ENCODE measurements at places on chromosomes 3 and 15.

- no peak for DNase-seq
Observed at GRCh38 chr15:31125061-31125460, 23.5 kb upstream of the TRPM1 start.

DNA sequence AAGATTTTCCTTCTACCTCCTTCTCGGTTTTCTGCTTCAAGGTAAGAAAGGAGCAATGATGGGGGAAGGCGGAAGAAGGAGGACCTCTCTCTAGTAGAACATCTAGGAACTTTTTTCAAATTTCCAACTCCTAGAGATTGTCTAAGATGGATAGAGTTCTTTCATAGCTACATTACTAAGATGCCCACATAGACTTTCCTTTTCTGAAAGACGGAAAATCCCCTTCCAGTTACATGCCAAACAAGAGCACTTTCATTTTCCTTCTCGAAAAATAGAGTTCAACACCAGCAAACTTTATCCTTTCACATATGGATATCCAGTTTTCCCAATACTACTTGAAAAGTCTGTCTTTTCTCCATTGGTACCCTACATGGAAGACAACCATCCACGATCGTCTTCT, 692 bp downstream of the HTR3E start:
- DNase-seq = no peak

DNA sequence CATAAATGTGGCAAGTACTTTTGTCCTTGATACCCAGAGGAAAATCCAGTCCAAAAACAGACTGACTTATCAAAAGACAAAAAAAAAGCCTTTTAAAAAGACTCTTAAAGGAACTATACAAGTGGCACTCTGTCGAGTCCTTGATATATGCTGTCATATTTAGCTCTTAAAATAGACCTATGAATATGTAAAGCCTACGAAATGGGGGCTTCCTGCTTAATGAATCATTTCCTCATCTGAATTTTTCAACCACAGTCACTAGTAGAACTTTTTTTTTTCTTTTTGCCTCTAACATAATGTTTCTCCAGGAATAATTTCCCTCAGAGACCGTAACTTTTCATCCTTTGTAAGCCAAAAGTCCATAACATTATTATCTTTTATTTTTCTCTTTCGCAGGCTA, 95.8 kb downstream of the P3H2 start:
- DNase-seq = no peak

DNA sequence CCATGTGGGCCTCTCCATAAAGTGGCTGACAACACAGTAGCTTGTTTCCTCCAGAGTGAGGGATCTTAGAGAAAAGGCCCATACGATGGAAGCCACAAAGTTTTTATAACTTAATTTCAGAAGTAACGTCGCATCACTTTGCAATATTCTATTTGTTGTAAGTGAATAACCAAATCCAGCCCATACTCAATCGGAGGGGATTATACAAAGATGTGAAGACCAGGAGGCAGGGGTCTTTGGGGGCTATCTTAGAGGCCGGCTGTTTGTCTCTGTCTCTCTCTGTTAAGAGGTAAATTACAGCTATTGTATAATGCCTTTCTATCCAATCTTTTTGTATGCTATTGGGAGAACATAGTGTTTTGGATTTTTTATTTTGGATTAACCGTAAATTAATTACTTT, 9.1 kb downstream of the ARIH1 start:
- no peak for DNase-seq

DNA sequence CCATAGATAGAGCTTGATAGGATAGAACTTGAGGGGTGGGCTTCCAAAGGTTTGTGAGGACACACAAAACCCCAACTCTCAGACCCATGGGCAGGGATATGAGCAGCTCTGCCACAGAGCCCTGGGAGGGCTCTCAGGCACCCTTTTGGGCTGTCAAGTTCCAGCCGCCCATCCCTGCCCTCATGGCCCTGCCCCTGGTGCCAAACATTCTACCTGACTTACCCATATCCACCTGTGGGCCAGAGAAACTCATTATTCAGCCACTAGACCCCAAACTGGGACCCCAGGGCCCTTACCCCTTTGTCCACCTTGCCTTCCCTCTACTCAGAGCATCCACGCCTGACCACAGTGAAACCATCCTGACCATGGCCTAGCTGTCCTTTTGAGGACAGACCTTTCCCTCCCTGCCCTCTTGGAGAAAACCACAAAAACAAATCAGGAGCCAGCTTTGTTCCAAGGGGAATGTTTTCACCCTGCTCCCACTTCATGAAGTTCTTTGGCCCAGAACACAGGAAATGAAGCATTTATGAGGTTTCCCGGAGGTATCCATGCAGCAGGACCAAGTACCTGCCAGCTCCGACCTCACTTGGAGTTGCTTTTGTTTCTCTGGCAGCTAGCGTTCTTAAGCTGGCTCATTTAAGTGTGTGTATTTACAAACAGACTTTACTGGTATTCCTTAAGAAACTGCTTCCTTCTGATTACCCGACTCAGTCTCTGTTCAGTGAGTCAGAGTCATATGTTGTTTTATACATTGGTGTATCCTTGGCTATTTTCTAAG, 34.2 kb upstream of the GALNT15 start:
- no peak for DNase-seq

DNA sequence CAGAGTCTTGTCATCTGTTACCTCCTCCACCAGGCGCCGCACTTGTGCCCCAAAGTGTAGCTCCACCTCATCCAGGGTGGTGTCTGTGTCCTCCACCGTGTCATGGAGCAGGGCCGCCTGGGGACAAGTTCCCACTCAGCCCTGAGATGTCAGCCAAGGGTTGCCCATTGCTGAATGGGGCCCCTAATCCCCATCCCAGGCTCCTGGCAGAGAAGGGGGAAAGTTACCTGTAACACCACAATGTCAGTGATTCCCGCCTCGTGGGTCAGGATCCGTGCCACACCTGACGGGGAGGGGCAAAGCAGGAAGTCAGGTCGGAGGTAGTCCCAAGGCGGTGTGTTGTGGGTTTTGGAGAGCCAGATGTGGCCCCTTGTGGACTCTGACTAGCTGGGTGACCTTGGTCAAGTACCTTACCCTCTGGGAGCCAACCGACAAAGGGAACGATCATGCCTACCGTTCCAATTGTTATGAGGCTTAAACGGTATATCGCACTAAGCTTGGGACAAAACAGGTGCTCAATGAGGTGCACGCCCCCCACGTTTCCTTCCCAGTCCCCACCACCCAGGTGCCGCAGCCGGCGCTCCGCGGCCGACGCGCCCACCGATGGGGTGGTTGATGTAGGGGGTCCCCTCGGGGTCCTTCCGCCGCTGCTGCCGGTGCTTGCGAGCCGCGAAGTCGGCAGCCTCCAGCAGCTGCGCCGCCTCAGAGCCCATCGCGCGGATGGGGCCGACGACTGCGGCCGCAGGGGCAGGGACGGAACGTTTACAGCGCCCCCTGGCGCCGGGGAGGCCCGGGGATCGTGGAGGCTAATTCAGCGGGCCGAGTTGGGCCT, at the start of gene HDDC3:
TSS of gene HDDC3 (minus strand) at position 722 of the 832 bp plus-strand sequence. CDS start at position 713, 9 bp downstream.
- DNase-seq = peak; percentile 94

DNA sequence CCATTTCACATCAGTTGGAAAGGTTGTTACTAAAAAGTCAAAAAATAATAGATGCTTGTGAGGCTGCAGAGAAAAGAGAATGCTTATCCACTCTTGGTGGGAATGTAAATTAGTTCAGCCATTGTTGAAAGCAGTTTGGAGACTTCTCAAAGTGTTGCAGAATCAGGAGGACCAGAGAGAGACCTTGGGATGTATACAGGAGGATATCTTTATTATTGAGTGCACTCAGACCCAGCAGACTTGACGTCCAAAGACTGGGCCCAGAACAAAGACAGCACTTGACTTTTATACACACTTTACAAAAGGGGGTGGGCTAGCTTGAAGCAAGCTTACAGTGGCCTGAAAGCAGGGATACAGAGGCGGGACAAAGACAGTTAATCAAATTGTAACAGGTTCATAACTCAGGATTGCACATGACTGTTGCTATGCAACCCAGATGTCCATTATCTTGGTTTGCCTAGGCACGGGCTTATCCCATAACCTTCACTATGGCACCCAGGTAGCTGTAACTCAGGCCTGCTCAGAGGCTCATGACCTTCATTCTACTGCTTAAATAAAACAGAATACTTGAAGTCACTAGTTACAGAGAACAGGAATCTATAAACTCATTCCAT, 127.7 kb downstream of the SPATA16 start:
- no peak for DNase-seq

DNA sequence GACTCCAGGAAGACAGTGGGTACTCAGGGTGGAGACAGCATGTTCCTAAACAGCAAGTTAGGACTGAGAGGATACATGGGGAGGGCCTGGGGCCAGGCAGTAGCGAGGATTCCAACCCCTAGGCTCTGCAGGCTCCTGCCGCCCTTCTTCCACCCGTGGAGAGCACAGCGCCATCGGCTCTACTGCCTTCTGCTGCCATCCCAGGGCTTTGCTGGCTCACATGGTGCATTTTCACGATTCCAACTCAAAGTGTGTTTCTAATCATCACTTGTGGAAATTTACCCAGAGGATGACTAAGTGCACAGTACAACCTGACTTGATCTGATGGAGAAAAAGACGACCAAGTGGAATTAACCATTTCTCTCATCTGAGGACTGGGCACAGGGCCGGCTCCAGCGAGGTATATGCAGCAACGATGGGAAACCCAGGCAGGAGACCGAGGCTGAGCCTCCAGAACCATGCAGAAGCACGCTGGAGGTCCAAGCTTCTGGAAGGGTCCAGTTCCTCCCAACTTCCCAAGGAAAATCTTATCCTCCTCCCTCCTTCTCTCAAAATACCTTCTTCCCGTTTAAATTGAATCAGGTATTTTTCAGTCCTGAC, 104.6 kb downstream of the LRIG1 start:
- no peak for DNase-seq

DNA sequence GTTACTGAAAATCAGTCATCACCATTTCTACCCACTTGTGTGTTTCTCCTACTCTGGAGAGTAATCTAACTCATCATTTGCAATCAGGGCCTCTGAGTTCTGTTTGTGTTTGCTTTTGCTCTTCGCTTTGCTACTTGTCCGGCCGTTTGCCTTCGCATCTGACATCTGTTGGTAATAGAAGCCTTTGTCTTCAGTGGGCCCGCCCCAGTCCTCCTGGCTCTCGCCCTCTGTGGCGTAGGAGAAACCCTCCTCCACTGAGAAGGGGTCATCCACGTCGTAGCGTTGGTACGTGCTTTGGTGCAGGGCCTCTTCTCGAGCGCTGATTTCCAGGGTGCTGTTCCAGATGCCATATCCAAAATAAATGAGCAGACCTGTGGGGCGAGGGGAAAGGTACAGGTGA, 48.3 kb downstream of the CLDN11 start:
- DNase-seq = no peak

DNA sequence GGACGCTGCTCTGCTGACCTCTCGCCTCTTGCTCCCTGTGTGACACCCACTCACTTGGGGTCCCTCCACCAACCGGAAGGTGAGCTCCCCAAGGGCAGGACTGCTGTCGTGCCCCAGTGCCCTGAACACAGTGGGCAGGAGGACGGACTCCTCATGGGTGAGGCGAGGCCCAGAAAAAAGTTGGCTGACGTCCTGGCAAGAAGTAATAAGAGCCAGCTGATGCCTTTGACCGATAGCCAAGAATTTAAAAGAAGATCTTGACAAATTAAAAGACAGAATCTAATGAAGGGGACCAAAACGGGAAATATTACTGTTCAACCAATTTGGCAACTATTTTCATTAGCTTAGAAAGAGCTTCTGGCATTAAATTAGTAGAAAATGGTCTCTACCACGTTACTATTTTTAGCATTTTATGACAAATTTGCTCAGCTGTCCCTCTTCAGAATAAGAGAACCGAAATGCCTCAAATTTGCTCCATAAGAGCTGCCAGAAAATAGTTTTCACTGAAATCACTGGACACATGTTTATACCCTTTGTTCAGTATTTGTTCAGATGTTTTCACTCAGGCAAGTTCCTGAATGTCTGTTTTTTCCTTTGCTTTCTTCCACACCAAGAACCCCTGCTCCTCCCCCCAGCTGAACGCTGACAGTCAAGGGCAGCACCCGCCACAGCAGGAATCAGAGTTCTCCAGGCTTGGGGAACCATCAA, 60.5 kb downstream of the XXYLT1 start:
- no peak for DNase-seq

DNA sequence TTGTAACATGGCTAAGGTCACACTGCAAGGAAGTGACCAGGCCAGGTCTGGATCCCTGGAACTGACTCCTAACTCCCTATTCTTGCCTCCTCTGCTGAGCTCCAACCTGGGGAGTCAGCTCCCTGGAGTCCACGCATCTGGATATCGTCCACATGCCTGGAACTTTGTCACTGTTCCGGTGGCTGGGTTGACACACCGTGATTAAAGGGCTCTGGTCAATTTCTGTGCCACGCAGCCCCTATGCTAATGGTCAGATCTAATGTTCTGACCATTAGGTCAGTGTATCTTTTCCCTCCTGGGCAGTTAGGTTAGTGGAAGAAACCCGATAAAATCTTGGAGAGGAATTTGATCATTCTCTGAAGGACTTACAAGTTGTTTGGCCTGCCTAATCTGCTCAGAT, 1.6 kb upstream of the TPM1 start:
- DNase-seq = no peak

GRCh38 chr3:30658328-30659052, 52.1 kb downstream of the TGFBR2 start:
- DNase-seq = no peak

- DNase-seq = no peak
Observed at GRCh38 chr3:17404548-17404947, 337.9 kb downstream of the TBC1D5 start.

Data from retina (tissue), 1 donor.